NCI-H1105 treated with DMSO at 0.1 percent for 48 hours (cell line): ENCODE measurements at places on chromosomes 6 and 20.

DNA sequence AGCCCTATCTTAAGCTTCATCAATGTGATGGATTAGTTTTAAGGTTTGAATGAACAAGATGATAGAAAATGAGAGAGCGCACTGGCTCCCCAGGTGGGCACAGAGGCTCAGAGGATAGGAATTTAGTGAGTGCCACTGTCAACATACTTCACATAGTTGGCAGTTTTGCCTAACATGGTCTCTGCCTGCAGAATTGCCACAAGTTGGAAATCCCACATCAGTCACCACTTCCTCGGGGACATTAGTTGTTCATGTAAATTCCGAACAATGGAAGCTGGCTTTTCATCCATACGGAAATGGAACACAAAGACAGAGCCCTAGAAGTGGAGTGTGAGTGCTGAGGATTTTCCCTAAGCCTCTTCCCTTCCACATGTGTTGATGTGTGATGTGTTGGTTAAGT, 123.9 kb upstream of the PHACTR1 start:
- DNase-seq = no peak

GRCh38 chr6:108556866-108557493, 3.7 kb upstream of the FOXO3 start:
- DNase-seq = no peak

DNA sequence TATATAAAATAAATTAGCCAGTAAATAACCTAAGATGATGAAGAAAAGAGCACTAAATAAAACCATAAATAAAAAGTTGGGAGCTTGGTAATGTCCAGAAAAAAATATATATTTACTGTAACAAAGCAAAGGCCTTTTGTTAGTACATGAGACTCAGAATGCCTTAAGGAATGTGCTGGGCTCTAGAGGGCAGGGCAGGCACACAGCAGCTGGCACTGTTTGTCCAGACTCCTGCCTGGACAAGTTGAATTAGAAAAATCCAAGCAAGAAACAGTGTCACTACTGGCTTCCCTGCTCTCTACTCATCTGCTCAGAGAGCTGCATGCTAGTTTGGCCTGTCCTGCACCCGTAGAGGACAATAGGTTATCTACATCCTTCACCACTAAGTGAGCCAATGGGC, 8.8 kb downstream of the DEFB129 start:
- DNase-seq = no peak

- DNase-seq = no peak
These were observed at the start of gene TXLNB for GRCh38 chr6:139291813-139292619. TXLNB (minus strand) TSS chr6:139291998; CDS start chr6:139288899, 3,099 bp downstream.

GRCh38 chr6:22146931-22147701, 149.7 kb downstream of the PRL start:
- no peak for DNase-seq

GRCh38 chr20:24190905-24191304, 202.3 kb upstream of the GGTLC1 start:
- DNase-seq = no peak

- DNase-seq = no peak
These were observed at the start of gene RUNX2 for GRCh38 chr6:45327956-45328522. RUNX2 (plus strand) TSS chr6:45328330; CDS start chr6:45328727, 397 bp downstream.
